Epithelial cell of proximal tubule (primary cell): ENCODE measurements at places on chromosomes 7 and 10. TPM values are rescaled to one million over a fixed set of nuclear protein-coding genes. Genes with fewer than 3 reads are reported as not detected.

GRCh38 chr10:28942012-28942411 lies 264.7 kb downstream of the BAMBI start:
- no peak for DNase-seq

GRCh38 chr7:65946904-65947303 lies 35.1 kb downstream of the GUSB start:
- no peak for DNase-seq

DNA sequence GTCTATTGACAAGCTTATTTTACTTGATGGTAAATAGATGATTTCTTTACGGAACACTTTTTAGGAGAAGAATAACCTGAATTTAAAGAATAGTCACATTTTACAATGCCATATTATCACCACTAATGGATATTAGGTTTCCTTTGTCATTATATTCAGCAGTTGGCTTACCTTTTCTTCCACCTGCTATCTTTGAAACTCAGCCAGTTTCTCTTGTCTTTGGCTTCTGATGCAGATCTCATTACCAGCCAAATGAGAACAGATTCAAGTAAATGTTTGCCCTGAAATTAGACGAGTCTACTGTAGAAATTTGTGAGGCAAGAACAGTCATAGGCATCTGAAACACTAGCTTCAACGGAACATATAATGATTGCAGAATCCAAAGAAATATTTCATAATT lies 85.5 kb upstream of the OIT3 start:
- no peak for DNase-seq

GRCh38 chr10:34576797-34577196 lies 238.3 kb downstream of the PARD3 start:
- DNase-seq = no peak

DNA sequence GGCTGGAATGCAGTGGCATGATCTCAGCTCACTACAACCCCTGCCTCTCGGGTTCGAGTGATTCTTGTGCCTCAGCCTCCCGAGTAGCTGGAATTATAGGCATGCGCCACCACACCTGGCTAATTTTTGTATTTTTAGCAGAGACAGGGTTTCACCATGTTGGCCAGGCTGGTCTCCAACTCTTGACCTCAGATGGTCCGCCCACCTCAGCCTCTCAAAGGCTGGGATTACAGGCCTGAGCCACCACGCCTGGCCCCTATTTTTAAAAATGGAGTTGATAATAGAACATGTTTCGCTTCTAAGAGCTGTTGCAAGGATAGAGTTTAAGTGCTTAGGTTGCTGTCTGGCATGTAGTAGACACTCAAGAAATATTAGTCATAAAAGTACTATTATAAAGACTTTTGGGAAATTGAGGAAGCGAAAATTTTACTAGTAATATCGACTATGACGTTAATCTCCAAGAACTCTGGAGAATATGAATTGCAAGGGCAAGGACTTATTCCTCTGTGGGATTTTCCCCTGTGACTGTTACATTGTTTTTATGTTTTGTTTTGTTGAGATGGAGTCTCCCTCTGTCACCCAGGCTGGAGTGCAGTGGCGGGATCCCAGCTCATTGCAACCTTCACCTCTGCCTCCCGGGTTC lies 7.9 kb downstream of the GTF2I start:
- DNase-seq = no peak

DNA sequence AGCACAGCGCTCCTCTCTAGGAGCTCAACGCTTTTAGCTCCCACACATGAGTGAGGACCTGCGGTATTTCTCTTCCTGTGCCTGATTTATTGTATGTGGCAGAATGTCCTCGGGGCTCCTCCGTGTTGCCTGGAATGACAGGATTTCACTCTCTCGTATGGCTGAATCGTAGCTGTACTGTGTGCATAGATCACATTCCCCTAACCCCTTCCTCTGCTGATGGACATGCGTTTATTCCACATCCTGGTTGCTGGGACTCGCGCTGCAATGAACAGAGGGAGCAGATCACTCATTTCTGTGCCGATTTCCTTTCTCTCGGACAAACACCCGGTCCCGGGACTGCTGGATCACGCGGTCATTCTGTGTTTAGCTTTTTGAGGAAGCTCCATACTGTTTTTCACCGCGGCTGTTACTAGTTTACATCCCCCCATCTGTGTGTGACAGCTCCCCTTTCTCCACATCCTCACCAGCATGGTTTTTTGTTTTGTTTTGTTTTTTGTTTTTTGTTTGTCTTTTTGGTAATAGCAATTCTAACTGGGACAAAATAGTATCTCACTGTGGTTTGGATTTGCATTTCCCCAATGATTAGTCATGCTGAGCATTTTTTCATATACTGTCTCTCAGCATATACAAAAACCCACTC lies 76.3 kb downstream of the FOXL3 start:
- no peak for DNase-seq

- DNase-seq = no peak
Measured at GRCh38 chr10:127887541-127888415, 5.0 kb downstream of the CLRN3 start.

The SPDYE2 gene
- not detected in 2 replicates for total RNA-seq

The TFEC gene
- total RNA-seq = not detected in 2 replicates

The LMBR1 gene
- total RNA-seq = 27.5 and 34.6 TPM in 2 replicates
